ENCODE measurements at places on chromosomes 13 and 19.
A peak's percentile ranks its signal among the peaks of the same experiment; 100 is the strongest.

DNA sequence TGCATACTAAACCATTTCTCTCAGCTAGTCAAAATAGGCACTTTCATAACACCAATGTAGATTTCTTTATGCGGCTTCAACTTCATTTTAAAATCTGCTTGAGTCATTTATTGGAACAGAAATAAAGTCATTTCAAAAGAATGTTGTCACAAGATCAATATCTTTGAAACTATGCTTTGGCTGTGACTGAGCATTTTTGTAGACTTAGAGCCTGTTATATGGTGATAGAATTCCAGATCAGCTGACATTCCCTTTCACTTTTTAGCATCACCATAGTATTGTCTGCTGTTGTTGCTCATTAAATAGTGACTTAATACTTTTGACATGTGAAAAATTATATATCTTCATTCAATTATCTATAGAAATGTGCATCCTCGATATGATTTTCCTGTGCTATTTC lies 279.2 kb upstream of the PRR20A start:
- DNase-seq, result no peak

DNA sequence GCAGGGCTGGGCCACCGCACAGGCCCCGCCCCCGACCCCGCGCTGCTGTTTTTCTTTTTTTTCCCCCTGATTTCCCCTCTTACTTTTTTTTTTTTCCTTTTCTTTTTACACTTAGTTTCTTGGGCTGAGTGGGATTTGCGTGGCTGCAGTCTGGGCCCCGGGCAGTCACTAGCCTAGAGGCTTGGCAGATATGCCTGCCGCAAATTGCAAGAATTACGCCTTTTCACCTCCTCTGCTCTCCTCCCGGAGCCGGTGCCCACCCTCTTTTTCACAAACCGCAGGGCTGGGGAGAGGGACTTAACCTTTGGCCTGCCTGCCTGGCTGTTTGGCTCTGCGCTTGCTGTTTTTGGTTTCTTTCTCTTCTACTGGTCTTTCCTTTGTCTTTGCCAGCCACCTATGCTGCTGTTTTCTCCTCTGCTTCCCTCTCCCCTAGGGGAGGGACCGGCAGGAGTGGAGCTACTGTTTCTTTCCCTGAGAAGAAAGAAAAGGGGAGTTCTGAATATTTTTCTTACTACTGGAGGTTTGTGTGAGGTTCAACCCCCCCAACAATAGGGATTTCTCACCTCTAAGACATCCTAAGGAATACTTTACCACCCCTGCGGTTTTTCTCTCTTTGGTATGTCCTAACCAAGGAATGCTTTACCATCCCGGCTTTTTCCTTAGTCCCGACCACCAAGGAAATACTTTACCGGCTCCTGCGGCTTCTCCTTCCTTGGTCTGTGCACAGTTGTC lies 11.0 kb downstream of the ZNF552 start:
- peak; percentile 41 for DNase-seq

DNA sequence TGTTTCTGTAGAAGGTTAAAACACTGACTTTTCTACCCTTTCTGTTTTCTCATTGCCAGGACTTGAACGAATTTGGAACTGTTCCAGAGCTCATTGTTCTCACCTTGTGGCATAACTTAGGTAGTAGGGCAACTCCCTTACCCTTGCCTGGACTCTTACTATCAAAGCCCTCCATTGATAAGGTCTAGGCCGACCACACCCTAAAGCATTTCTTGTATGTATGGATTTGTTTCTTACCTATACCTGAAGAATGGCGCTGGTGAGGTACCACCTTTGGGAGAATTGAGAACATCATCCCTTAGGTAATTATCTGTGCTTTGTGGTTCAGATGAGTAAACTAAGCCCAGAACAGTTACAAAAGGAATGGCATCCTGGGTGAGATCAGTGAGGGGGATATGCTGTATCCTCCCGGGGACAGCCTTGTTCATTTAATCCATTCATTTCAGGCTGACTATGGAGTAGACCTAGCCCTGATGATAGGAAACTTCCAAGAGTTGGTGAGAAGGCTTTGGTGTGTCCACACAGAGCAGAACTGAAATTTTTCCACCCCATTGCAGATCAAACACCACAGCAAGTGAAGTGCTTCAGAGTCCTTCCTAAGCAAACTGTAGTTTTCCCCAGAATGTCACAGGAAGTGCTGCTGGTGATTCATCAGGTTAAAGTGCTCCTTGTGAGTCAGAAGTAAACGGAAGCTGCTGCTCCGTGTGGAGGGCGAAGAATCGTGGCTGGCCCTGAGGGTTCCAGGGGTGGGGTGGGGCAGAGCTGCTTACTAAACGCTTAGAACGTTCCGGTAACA lies 113.0 kb downstream of the TEX26 start:
- peak; percentile 58 for DNase-seq

GRCh38 chr13:43631106-43631505 lies 155.7 kb downstream of the ENOX1 start:
- no peak for DNase-seq

DNA sequence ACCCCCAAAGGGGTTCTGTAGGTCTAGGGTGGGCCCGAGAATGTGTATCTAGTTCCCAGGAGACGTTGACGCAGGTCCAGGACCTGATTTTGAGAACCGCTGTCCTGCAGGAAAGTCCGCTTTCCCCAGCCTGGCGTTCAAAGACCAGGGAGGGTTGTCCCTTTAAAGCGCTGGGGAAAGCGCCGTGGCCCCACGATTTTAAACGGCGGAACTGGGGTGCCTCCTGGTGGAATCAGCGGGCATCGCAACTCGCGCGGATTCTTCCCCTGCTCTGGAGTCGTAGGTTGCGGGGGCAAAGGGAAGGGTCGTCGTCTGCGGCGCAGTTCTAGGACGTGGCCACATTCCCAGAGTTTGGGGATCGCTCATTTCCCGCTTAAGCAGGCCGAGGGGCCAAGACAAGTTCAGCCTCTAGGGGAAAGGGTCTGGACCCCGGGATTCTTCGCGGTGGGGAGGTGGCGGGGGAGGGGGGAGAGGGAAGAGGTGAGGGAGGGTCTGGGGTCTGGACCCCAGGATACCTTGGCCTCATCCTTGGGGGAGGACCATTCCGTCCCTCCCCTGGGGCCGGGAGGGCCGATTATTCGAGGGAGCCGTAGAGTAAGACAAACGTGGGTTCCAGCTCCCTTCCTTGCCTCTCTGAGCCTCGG lies 7.7 kb downstream of the PNMA8B start:
- DNase-seq, result peak; percentile 59

GRCh38 chr19:19749117-19749907 lies 16.4 kb upstream of the ZNF14 start:
- DNase-seq, result no peak

GRCh38 chr13:77353995-77354394 lies 27.1 kb upstream of the MYCBP2 start:
- DNase-seq, result peak; percentile 87

GRCh38 chr19:9144920-9145319 lies 4.7 kb downstream of the ZNF317 start:
- DNase-seq, result no peak

GRCh38 chr13:105595471-105595870 lies 940.0 kb downstream of the EFNB2 start:
- no peak for DNase-seq

DNA sequence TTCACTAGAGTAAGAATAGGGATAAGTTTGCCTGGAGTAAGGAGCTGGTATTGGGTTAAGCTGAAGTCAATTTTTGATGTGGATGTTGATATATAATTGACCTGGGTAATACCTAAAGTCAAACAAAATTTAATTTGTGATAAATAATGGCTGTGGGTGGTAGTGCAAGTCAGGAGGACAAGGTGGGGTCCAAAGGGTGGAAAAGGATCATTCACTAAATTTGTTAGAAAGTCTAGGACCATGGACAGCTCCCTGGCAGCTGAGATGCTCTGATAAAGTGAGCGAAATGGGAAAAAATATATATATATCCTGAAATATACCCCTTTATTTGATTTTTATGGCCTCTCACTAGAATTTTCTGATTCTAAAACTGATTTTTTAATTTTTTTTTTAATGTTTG lies 463.5 kb downstream of the GPC6 start:
- peak; percentile 32 for DNase-seq

- no peak for DNase-seq
Observed at GRCh38 chr19:33745297-33745696, 51.4 kb upstream of the KCTD15 start.

Measured in Kasumi-1 (cell line).